ENCODE measurements at places on chromosomes 16 and 17. TPM values are rescaled to one million over a fixed set of nuclear protein-coding genes. Genes with fewer than 3 reads are reported as not detected.

Gene CD300LF
- total RNA-seq, result not detected

Gene HEATR9
- total RNA-seq, result not detected

Gene SLC2A4
- total RNA-seq, result 0.06 TPM

Gene DNAH9
- total RNA-seq, result 16.7 TPM

Gene PFN1
- total RNA-seq, result 1,358 TPM

Gene WNK4
- 1.7 TPM for total RNA-seq

Gene NOG
- 0.92 TPM for total RNA-seq

Gene OR1F1
- not detected for total RNA-seq

Gene TPSG1
- total RNA-seq, result 0.23 TPM

Gene INTS2
- total RNA-seq, result 25.9 TPM

Gene ACAP1
- total RNA-seq, result 2.7 TPM

Gene GP1BA
- 0.23 TPM for total RNA-seq

Gene PRR15L
- not detected for total RNA-seq

Gene C16orf82
- total RNA-seq, result not detected

Gene VTN
- total RNA-seq, result not detected

Gene HBQ1
- not detected for total RNA-seq

Gene TTYH2
- 2.9 TPM for total RNA-seq
